Activated T-helper 2 cell treated with anti-CD3 and anti-CD28 coated beads, Interferon-gamma antibody, Interleukin-2, Interleukin-4, amounts not matched to agents 10 μg/mL and 5 μg/mL and 100 μg/mL, durations not matched to agents 14 hours and 24 hours and 36 hours (primary cell): ENCODE measurements at places on chromosomes 13 and 19. TPM values are rescaled to one million over a fixed set of nuclear protein-coding genes. Genes with fewer than 3 reads are reported as not detected.

NLRP9 gene
- not detected in 2 replicates for total RNA-seq

KLK4 gene
- not detected in 2 replicates for total RNA-seq

DNA sequence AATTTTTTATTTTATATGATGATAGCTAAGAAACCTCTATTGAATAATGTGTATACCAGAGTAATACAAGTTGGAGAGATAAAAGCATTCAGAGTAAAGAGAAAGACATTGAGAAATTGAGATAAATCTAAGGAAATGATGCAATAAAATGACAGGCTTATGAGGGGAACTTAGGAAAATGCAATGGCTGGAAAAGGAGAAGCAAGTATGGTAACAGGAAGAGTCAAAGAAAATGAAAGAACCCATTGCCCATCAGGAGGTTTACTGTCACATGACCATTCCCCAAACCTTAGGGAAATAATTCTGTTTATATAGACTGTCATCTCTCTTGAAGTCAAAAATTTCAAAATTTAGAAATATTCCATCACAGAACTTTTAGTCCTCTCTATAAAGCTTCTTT lies 808.0 kb upstream of the PRR20A start:
- DNase-seq = no peak
- no peak overlapping the region for H3K4me3 ChIP-seq
- no peaks in the 10 kb centered on the region for H3K36me3 ChIP-seq
- H3K4me1 ChIP-seq = no peaks in the 10 kb centered on the region

GRCh38 chr13:46473806-46474205 lies 79.2 kb upstream of the LRCH1 start:
- no peaks in the 10 kb centered on the region for H3K4me1 ChIP-seq
- H3K27me3 ChIP-seq = no peaks in the 10 kb centered on the region
- H3K27ac ChIP-seq = no peak overlapping the region
- H3K4me3 ChIP-seq = no peak overlapping the region

GRCh38 chr19:18446811-18447359 lies 9.0 kb upstream of the ISYNA1 start:
- no peak for DNase-seq
- H3K4me1 ChIP-seq = peaks cover 6% of the 10 kb centered on the region
- H3K36me3 ChIP-seq = peaks cover 57% of the 10 kb centered on the region

- DNase-seq = no peak
- no peak overlapping the region for H3K4me3 ChIP-seq
- peaks cover 8% of the 10 kb centered on the region for H3K4me1 ChIP-seq
- no peaks in the 10 kb centered on the region for H3K36me3 ChIP-seq
- H3K27ac ChIP-seq = no peak overlapping the region
These were observed 5.2 kb downstream of the TMEM255B start for GRCh38 chr13:113763961-113764792.
